ENCODE measurements at places on chromosomes 7 and 10.

DNA sequence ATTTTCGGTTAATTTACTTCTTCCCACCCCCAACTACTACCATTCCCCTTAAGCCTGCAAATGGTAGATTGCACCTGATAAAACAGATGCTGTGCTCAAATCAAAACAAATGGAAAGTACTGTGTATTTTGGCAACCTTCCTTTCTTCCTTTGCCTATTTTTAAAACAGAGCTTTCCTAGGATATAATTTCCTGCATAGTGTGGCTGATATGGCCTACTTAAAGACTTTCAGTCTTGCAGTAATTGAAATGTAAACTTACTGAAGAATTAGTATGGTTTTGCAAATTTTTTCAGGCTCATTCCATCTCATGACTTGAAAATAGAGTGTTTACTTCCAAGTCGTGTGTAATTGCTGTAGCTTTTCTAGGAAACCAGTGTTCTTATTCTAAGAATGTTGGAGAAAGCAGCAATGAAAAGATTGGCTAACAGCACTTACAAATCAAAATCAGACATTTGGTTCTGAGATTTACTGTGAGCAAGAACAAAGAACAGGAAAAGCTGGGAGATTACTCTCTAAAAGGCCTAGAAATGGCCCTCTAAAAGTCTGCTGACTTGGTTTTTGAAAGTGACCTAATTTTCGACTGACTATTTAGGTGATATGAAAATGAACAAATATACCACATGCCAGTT is 52.0 kb downstream of the REEP3 start:
- DNase-seq = no peak

- DNase-seq = no peak
Measured at GRCh38 chr10:87799860-87800259, 18.2 kb downstream of the ATAD1 start.

- no peak for DNase-seq
Measured at GRCh38 chr10:120646738-120647456, 189.9 kb downstream of the PLPP4 start.

DNA sequence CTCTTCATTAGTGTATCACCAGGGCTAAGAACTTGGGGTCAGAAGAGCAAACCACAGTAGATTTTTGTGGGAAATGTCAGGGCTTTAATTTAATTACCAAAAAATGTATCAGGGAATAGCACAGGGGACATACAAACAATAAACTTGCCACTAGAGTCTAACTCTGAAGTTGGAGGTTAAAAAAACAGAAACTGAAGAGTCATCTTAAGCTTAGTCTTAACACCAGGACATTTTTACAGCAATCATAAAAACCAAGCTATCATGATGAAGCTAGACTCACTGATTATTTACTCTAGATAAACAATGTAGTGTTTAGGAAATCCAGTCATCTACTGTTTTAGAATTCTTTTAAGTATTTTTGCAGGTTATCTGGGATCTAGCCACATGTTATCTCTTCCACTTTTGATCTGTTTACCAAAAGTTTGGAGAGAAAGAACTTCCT is 48.4 kb upstream of the GLI3 start:
- no peak for DNase-seq

DNA sequence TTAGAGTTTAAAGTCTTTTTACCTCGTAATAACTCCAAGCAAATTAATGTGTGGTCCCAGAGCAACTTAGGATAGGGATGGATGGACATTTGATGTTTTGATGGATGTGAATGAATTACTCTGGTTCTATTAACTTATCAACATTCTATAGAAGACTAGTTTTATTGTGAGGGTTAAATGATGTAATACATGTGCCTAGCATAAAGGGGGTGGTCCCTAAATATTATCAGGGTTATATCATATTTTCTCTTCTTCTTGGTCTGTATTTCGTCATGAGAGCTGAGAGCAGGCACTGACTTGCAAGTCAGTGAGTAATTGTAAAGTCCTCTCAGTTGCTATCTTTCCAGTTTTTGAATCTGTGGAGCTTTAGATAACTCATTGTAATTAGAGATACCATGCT is 219.3 kb downstream of the GATA3 start:
- DNase-seq = no peak

DNA sequence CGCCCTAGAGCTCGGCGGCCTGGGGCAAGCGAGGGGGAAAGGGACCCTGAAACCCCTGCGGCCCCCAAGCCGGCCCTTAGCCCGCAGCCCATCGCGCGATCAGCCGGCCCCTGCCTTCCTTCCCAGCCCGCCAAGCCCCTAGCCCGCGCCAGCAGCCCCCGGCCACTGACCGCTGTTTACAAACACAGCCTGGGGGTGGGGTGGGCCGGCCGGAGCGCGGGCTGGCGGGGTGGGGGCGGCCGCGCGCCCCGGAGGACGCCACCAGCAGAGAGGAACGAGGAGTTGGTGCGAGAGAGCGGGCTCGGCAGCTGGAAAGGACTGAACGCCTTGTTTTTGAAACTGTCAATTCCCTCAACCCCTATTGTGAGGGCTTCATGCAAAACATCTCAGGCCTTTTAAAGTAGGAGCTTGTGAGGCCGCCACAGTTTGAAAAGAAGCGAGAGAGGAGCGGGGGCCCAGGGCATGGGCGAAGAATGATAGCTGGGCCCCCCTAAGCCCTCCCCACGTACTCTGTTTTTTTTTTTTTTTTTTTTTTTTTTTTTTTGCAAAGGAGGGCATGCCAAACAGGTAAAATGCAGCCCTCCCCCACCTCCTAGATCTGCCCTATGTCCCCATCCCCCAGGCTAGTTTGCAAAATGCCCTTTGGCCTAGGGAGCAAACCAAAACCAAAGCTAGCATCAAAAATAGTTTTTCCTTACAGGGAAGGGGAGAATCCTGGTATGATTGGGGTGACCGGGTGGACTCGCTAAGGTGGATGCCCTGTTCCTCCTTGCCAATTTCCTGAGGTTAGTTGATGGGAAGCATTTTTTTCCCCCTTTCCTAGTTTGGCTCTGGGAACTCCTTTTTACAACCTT is 15.0 kb downstream of the SKIDA1 start:
- no peak for DNase-seq
